Stimulated activated CD8-positive, alpha-beta memory T cell treated with anti-CD3 and anti-CD28 coated beads, Interleukin-15, amount 100 ng/mL, for 48 hours (primary cell): ENCODE measurements at places on chromosomes 6 and 20.
A peak's percentile ranks its signal among the peaks of the same experiment; 100 is the strongest.

DNA sequence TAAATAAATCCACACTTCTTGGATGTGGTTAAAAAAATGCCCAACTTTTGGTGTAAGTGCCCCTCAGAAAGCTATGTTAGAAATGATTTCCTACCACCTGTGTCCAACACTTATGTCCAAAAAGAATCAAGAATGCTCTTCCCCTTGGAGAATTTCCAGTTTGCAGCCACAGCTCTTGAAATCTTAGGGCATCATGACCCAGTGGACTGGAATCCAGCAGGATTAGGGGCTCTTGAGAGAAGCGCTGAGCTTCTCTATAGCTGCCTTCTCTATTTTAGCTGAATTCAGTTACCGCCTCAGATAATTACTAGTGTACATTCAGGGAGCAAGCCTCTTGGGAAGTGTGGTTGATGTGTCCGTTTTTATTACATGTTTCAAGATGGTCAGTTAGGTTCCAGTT, 2.5 kb downstream of the PHACTR1 start:
- DNase-seq: no peak

GRCh38 chr20:62307226-62308101, 4.7 kb downstream of the ADRM1 start:
- DNase-seq: no peak

DNA sequence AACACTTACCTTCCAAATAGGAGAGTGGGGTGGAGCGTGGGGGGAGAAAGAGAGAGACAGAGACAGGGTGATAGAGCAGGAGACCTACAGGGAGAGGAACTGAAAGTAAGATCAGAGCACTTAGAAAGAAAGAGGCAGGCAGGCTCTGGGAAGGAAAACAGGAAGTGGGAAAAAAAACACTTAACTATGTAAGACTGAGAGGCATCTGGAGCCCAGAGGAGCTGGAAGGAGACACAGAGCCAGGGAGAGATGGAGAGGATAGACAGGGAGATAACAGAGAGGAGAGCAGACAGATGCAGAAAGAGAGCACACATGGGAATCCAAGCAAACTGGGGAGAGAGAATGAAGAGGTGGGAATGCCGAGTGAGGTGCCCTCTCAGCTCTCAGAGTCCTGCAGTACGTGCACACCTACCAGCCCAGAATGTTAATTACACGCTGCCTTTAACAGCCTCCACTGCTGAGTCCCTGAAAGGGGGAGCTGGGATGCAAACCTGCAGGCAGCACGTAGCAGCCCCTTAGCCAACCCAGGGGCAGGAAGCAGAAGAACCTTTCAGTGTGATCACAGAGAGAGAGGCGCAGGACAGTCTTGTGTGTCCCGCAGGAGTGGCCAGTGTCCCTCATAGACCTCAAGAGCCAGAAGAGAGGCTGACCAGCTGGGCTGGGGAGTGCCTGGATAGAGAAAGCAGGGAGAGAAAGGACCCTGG, 132.7 kb upstream of the LRFN2 start:
- no peak for DNase-seq

GRCh38 chr20:10673176-10673841, 490 bp downstream of the JAG1 start:
- DNase-seq: no peak

DNA sequence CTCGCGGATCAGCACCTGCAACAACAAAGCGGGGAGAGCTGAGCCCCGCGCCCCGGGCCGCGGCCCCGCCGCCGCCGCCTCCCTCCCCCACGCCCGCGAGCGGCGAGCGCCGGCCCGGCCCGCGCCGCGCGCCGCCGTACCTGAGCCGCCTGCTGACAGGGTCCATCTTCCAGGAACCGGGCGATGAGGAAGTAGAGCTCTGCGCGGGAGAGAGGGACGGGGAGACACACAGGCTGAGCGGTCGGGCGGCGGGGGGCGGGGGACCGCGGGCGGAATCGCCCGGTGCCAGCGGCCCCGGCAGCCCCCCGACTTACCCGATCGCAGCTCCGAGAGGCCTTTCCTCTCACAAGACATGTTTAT, 359 bp downstream of the PHIP start:
- DNase-seq: peak; percentile 29

DNA sequence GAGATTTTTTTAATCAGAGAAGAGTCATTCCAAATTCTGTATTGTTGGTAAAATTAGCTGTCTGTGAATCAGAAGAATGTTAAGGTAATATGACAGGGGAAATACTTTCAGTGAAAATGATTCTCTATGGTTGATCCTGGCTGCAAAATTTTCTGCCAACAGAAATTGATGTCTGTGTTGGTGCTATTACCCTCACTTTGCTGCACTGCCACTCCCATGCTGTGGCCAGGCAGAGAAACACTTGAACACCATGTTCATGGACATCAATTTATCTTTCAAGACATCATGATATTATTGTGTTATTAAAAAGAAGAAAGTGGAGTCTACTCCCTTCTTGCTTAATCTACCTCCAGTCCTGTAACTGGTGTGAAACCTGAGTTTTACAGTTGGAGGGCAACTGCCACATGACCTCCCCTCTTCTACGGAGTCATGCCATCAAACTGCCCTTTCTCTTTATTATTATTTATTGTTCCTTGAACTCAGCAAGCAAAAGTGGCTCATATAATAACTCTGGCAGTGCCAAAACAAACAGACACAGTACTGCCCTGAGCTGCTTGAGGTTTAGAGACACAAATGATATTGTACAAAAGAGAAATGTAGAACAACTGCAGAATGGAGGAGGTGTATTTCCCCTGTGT, 288.0 kb upstream of the JAG1 start:
- DNase-seq: no peak

DNA sequence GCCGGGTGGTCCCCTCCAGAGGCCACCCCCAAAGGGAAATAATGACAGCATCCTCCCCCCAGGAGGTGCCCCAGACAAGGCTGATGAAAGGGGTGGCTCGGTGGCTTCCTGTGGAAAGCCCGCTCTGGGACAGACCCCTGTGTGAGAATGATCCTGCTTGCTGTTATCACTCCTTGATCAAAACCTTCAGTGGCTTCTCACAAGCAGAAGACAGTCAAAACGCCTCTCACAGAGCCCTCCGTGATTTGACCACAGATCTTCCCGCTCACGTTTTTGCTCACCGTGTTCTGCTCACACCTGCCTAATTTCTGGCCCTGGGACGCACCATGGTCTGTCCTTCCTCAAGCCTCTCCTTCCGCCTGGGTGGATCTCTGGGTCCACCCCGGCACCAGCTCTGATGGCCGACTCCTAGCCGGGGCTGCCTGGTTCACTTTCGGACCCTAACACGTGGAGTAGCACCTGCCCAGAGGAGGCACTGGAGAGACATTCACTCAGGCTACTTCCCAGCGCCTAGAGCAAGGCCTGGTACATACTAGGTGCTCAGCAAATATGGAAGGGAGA, 210.4 kb downstream of the ANKRD60 start:
- no peak for DNase-seq

DNA sequence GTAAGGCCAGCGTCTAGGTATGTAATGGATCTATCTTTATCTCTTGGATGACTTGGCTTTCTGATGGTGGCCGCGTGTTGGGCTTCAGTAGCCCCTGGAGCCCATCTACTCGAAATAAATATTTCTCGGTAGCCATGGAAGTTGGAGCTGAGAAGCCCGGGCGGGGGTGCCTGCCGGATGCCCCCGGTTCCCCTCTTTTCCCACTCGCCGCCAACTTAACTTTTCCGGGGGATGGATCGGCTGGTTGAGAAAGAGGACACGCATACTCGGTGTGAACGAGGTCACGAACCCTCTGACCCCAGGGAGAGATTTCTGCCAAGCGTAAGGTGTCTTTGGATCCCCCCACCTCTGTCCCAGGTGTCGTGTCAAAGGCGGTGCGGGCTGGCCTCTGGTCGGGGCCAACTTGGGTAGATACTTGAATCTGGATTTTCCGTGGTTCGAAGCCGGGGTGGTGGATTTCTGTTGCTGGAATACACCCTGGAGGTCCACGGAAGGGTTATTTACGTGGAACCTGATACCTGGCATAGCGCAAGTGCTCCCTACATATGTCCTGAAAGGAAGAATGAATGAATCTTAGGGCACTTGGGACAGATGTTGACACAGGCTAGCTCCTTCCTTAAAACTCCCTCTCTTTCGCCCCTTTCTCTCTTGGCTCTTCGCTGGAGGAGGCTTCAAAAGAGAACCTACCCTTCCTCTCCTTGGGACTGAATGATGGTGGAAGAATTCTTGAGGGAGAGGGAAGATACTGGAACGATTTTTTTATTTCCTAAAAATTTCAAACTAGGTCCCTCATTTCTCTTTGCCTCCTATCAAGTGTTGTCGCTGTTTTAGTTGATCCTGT, 996 bp downstream of the DOK5 start:
- DNase-seq: no peak

- no peak for DNase-seq
Observed at GRCh38 chr20:54062812-54063280, 7.5 kb downstream of the BCAS1 start.

DNA sequence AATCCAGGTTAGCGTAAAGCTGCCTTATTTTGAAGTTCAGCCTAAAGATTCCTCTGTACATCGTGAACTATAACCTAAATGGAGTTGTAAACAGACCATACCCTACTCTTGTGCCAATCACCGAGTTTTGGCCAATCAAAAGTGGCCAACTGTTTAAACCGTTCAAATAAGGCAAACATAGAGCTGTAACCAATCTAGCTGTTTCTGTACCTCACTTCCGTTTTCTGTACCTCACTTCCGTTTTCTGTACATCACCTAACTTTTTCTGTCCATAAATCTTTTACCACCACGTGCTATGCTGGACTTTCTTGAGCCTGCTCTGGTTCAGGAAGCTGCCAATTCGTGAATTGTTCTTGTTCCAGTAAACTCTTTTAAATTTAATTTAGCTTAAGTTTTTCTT, 39.7 kb downstream of the LBP start:
- no peak for DNase-seq

DNA sequence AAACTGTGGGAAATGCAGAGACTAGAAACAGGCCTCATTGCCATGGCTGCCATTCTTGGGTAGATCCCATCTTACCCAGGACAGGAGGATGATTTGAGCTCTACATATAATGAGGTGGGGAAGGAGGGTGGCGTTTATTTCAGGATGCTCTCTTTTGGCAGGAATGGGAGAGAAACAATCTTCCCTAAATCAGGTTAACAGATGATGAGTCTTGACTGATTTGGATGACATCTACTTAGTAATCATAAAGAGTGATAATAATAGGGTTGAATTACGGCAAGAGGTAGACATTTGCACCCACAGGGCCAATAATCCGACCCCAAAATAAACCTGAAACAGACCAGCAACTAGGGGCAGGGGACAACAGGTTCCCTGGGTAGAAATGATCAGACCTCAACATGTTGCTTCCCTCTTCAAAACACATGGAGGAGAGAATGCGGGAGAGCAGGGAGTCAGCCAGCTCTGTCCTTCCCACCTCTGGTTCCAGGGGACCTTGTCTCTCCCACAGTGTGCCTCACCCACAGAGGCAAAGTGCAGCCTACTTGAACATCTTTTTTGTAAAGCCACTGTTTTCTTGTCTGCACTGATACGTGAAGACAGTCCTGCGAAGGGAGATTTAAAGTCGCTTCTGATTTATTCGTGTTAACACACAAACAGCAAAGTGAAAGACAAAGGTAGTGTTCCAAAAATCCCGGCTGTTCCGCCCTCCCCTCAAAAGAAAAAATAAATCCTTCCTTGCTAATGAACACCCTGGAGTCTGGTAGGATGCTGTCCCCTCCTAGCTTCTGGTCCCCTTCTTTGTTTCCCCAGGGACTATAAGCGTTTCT, 3.9 kb downstream of the FOXQ1 start:
- DNase-seq: no peak

DNA sequence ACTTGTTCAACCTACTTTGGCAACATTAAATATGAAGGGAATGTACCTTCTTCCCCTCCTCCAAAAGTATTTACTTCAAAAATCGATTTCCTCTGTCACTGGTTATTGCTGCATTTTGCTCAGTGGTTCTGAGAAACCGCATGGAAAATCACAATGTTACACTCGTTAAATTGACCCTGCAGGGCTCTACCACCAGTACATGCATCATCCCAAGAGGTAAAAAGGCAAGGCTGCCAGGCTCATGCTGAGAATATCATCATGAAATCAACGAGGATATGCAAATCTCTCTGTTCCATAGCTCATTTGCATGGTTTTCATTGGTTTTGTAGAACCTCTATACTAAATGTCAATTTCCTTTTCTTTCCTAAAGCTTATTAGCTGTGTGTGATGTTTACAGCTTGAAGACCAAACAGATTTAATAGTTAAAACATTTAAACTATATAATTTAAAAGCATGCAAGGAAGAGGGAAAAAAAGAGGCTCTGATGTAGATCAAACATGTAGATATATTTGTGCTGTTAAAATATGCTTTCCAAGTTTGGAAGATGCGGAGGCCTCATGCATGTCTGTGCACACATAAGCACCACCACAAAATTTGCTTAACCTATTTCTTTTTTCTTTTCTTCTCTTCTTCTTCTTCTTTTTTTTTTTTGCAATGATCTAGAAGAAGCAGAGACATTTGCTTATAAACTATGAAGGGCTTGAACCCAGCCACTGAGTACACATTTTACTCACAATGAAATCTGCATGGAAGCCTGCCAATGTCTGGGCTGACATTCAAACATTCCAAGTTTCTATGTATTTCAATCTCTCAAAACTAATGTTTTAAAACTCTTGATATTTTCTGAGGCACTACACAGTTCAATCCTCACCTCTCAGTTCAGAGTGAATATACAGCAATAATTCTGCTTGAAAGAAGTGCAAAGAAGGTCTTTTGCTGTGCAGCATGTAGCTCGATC, 194.0 kb downstream of the GMPR start:
- DNase-seq: no peak

DNA sequence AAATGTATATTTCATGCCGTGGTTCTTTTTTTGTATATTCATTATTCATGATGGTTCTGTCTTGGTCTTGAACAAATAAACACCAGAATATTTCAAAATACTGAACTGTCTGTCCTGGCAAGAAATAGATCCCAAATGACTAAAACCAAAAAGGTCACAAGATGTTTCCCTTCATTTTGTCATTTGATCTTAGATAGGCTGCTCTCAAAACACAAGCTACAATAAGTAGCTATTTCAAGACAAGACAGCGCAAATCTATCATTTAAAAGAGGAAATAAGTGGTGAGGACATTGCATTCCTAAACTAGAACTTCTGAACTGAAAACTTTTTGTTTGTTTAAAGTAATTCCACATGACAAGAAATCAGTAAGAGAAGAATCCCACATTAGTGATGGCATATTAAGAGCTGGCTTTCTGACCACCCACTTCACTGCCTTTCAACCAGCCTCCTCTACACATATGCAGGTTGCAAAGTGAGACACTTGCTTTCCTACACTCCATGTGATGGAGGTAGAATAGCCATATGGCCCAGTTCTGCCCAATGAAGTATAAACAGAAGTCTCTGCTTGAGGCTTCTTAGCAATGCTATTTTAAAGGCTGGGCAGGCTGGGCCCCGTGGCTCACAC, 54.4 kb upstream of the CCDC28A start:
- no peak for DNase-seq

GRCh38 chr6:30129265-30130178, 6.4 kb upstream of the TRIM40 start:
- no peak for DNase-seq
